ENCODE measurements at places on chromosomes 11 and 22. TPM values are rescaled to one million over a fixed set of nuclear protein-coding genes. Genes with fewer than 3 reads are reported as not detected.

The MUC6 gene
- total RNA-seq = not detected

The JRKL gene
- total RNA-seq = 7.0 TPM

The OR52I2 gene
- not detected for total RNA-seq

The TNNT3 gene
- 11.7 TPM for total RNA-seq

The SNX32 gene
- total RNA-seq = not detected

The C1QTNF5 gene
- 39.9 TPM for total RNA-seq

The MUC5AC gene
- total RNA-seq = not detected

The SMC1B gene
- not detected for total RNA-seq

DNA sequence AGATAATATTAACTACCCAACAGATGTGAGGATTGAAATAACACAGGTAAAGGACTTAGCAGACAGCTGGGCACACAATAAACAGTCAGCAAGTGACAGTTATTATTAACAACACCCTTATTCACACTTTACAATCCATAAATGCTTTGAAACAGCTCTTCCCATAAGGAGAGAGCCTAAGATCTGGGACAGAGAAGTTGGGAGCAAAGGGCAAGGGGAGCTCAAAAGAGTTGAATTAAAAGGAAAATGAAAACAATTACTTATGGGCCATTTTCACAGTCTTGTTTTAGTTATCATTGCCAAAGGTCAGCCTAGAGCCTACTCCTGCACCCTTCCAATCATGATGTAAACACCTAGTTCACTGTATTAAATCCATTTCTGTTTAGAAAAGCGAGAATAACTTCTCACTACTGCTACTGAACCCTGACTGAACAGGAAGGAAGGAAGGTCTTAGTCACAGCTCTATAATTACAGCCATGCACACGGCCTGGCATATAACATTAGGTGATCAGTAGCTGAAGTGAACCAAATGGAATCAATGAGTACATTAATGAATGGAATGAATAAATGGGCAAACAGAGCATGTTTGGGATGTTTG lies 111.3 kb downstream of the PLEKHA7 start:
- DNase-seq = no peak

- DNase-seq = no peak
These were observed 37.0 kb upstream of the PRDM11 start for GRCh38 chr11:45109400-45109799.

DNA sequence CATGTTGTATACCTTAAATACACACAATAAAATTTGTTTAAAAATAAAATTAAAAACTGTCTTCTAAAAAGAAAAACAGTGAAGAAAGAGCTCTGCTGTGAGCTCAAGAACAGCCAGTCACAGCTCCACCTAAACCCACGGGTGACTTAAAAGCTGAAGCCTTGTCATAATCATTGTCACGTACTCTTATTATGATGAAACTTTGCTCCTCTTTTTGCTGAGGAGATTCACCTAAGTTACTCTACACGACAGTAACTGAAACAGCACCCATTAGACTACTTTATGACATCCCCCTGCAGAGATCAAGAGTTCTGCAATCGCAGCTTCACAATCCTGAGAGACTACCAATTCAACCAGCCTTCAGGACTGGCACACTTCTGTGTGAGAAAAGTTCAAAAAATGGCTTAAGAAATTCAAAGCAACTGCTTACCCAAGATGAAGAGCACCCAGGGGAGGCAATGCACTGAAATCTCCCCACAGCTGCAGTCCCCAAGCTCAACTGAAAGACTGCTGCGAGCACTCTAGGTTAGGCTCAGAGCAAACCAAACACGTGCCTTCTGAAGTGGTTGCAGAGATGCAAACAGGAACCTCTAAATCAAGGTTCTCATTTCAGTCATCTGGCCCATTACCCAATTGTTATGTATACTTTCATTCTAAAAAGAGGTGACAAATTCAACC lies at the start of gene JAML:
JAML (minus strand) TSS at position 501 of the 678 bp plus-strand sequence. CDS start 10,145 bp downstream, outside the sequence.
- DNase-seq = no peak

DNA sequence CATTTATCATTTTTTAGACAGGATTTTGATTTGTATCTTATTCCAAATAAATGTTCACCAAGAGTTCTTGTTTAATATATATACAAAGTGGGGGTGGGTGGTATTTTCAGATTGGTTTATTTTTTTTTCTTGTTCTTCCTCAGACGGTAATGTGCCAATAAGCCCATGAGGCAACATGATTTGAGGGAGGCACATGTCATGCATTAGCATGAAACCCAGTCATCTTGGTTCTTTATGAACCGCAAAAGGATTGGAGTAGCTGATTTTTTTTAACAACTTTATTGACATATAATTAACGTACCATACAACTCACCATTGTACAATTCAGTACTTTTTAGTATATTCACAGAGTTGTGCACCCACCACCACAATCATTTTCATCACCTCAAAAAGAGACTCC lies 2.7 kb downstream of the BCL2L13 start:
- no peak for DNase-seq

- no peak for DNase-seq
These were observed 21.6 kb upstream of the BBOX1 start for GRCh38 chr11:27018902-27019529.

DNA sequence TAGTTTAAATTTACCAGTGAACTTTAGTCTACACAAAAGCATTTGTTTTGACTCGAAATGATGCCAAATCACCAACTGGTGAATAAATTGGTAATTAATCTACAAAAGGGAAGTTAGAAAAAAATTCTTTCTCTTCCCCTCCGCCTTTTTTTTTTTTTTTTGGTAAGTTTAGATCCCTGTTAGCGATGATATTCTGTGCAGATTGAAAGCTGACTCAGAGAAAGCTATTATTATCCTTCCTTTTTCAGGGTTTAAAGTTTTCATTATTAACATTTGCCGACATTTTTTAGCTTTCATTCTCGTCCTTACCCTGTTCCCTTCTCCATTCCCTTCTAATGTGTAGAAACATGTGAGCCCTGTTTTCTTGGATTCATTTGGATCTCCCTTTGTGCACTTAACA lies 16.8 kb upstream of the NUP160 start:
- no peak for DNase-seq

- DNase-seq = no peak
These were observed 19.4 kb upstream of the PHOX2A start for GRCh38 chr11:72263361-72263760.

DNA sequence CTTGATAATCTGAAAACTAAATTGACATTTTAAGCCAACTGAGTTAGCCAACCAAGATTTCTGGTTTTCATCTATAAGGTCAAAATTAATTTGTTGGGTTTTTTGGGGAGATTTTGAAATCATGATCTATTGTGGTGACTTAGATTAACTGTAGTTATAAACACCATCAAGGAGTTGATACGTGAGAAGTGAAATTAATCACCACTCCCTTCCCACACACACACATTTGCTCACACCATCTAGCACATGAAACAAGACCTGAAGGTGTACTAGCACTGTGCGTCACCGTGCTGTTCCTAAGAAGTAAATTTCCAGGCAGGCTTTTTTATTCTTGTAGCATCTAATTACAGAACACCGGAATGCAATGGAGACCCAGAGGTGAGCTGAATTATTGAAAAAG lies 2.1 kb downstream of the OR5B21 start:
- DNase-seq = no peak

DNA sequence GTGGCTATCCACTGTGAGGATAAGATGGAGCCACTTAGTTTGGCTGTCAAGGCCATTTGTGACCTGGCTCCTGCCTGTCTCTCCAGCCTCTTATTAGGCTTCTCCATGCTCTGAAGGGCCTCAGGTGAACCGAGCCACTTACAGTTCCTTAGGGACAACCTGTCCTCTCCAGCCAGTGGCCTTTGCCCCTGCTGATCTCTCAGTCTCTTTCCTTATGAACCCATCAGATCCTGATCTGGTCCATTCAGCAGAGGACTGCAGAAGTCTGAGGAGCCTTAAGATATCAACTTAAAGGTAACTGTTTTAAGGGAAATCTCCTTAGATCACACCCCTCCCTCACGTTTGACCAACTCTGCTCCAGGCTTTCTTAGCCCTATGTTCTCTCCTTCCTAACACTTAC lies 2.4 kb downstream of the DUSP18 start:
- DNase-seq = no peak

DNA sequence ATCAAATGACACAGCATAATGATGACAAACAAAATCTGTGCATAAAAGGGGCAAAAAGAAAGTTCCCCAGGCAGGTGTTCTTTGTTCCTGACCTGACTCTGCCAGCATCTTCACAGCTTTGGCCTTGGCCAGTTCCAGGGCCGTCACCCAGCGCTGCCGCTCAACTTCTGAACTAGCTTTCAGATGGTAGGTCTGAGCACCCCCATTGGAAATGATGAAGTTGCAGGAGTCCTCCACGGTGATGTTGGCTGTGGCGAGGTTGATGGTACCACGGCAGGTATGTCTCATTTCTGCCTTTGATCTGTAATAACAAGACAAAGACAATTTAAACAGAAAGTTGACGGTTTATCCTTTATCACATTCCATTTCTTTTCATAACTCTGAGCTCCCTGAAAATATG lies 5.3 kb downstream of the OSBP start:
- DNase-seq = no peak

DNA sequence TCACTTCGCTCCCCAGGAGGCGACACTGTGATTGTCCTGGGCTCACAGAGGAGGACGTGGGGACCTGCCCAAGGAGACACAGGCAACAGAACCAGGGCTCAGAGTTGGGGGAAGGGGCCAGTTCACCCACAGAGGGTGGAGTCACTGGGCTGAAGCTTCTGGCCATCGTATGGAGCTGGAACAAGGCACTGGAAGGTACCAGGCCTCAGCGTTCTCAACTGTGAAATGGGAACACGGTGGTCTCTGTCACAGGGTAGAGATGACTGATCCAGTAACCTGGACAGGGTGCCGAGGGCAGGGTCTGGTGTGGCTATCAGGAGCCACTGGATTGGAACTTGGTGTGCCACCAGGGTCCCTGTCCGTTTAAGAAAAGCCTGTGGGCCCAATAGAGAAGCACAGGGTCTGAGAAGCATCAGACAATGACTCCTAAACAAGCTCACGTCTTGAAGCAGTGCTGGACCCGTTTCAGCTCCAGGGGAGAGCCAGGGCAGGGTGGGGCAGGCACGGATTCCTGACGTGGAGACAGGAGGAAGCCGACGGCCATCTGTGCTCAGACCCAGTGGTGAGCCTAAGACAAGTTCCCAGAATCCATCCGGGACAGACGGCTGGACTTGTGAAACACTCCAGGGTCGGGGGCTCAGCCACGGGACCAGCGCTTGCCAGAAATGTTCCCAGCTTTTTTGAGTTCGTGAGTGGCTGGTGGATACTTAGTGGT lies 25.0 kb upstream of the KCNQ1OT1 start:
- peak; percentile 54 for DNase-seq

DNA sequence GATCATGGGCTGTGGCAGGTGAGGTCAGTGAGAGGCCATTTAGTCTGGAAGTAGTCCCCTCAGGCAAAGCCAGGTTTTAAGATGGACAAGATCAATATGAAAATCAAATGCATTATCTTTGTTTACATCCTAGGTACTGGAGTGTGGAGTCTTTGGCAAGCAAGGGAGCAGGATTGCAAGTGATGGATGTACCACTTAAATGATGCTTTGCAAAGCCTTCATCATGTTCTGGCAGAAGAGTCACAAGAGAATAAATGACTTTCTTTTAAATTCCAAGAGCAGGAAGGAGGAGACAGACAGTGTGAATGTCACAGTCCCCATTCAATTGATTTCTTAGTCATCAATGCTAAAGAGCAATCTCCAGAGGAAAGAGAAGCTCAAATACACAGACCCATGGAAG lies 908.3 kb downstream of the FAM181B start:
- no peak for DNase-seq

DNA sequence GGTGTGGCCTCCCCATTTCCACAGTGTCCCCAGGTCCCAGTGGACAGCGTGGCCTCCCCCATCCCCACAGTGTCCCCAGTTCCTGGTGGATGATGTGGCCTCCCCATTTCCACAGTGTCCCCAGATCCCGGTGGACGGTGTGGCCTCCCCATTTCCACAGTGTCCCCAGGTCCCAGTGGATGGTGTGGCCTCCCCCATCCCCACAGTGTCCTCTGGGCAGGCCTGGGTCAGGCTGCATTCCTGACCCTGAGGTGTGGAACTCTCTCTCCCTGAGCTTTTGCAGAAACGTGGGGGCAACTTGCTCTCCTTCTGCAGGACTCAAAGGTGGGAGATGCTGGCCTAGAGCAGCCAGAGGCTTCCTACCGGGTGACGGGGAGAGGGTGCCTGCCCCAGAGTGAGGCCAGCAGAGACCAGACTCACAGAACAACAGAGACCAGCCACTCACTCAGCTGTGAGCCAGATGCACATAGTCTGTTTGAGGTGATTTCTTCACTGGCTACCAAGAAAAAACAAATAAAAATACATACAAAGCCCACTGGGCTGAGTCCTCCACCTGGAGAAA lies 85.8 kb upstream of the FGF3 start:
- no peak for DNase-seq

- DNase-seq = no peak
These were observed 15.6 kb downstream of the GRAMD4 start for GRCh38 chr22:46635756-46636155.

DNA sequence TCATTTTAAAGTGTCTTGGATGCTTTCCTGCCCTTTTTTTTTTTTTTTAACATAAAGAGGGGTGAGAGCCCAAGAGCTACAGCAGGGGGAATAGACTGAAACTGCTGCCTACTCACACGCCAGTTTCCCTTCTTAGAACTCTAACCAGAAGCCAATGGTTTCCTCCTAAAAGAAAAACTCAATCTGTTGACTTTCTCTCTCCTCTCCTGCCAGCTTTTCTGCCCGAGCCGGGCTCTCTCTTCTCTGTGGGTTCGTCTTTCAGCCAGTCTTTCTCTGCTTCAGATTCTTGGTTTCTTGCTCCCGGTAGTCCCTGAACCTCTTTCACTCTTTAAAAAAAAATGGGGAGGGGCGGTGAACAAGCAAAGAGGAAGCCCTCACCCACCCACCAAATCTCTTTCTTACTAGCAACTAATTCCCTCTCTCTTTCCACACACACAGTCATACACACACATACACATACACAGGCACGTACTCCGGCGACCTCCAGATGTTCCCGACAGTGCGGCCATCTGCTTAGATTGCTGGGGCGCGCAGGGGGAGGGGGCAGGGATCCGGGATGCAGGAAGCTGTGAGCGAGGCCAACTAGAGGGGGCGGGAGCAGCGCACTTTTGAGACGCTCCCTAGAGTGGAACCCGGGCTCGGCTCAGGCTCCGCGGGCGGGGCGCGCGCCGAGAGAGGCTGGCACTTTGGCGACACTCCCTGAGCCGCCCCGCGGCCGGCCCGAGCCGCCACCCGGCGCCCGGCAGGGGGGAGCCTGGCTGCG lies 444 bp upstream of the TSKU start:
- DNase-seq = peak; percentile 90

GRCh38 chr22:36027935-36028645 lies 534 bp downstream of the RBFOX2 start:
- DNase-seq = no peak

DNA sequence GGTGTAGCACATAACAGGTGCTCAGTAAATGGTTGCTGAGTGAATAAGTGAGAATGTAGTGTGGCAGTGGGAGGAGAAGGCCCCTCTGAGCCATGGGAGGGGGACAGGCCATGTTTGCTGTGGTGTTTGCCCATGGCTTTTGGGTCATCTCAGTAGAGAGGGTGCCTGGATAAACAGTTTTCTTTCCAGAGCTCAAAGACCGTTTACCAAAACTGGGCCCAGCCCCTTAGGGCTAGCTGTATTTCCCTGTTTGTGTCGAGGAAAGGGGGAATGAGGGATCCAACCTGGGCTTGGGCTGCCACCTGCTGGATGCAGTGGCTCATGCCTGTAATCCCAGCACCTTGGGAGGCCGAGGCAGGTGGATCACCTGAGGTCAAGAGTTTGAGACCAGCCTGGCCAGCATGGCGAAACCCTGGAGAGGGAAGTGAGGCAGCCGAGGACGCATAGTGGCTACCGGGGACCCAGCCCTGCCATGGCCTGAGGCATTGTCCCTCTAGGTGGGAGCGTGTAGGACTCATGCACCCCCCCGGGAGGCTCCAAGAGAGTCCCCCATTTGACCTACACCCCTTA lies 8.7 kb upstream of the LTO1 start:
- DNase-seq = no peak
